ENCODE measurements at places on chromosomes 3 and 15.

GRCh38 chr3:78610462-78611125, 1157.2 kb downstream of the ROBO1 start:
- DNase-seq = no peak

GRCh38 chr3:154168998-154169795, 48.0 kb downstream of the ARHGEF26 start:
- DNase-seq = no peak

DNA sequence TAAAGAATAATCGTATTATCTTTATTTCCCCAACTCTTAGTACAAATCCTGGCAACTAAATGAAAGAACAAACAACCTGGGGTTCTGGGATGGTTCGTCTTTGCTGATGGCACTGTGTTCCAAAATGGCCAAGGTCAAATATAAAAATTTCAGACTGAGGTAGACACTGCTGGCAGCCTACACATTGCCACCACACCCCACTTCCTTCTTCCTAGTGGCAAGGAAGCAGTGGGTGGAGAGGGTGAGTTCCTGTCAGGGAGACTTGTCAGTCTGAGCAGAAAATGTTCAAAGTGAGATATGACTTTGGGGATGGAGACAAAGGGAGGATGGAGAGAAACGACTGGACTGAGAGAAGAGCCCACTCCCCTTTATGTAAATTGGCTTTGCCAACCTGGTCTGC, 69.6 kb downstream of the LMCD1 start:
- DNase-seq = no peak

DNA sequence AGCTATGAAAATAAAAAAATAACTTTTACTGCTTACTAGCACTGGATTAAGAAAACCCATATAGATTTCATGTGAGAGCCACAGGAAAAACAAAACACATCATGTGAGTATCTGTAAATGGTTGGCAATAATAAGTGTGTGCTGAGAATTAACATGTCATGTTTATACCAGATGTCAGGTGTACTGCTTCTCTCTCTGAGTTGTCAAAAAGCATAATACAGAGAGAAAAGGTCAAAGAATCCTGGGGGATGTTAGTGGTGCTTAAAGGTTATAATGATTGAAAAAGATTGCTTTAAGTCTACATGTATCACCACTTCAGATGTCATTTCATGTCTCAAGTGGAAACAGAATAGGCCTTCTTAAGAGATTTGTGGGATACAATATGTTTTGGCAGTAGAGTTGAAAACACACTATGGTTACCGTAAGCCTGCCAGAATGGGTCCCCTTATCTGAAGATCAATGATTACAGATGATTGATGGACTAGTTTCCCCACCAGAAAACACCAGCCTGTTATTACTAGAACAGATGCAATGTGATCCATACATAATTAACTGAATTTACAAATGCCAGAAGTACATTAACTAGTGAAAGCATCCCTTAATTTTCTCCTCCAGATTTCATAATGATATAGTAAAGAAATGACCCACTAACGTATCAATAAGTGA, 204.1 kb downstream of the CNTN3 start:
- DNase-seq = no peak

DNA sequence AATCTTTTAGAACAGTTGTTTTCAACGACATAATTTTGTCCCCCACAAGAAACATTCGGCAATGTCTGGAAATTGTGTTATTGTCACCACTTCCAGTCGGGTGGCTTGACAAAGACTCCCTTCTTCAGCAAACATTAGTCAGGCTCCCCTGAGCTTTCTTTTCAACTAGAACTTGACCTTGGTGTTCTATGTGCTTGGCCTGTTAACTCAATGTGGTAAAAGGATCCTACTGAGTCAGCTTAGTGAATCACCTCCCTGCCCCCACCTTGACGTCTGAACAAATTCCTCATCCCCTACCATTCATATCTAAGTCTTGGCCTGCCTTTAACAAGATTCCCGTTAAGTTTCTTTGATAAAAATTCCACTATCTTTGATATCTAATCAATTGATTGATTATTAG, 465.0 kb upstream of the ROBO1 start:
- DNase-seq = no peak

- no peak for DNase-seq
Observed at GRCh38 chr3:135023996-135024658, 229.1 kb downstream of the EPHB1 start.

GRCh38 chr15:60758961-60759729, 280.2 kb upstream of the ICE2 start:
- no peak for DNase-seq

Data from KG1 (cell line).